Neural progenitor cell (in vitro differentiated cells): ENCODE measurements at places on chromosomes 4 and X. TPM values are rescaled to one million over a fixed set of nuclear protein-coding genes. Genes with fewer than 3 reads are reported as not detected.

DNA sequence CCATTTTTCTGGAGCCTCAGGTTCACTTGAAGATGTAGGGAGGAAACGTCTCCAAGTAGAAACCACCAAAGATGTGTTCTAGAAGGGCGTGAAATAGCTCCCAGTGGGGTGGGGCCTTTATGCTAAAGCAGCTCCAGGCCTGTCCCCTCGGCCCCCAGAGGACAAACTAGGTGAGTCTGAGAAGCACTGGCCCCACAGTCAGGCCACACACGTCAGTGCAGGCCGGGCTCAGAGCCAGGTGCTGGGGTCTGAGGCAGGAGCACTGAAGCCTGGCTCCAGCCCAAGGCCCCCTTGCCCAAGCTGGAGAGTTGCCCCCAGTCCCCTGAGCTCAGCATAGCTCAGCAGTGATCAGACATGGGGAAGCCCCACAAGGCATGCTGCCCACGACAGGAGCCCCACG, 95.4 kb upstream of the PSAPL1 start:
- DNase-seq = no peak

The UGT8 gene
- total RNA-seq = 2.8 and 4.3 TPM in 2 replicates

The MUC7 gene
- not detected in 2 replicates for total RNA-seq

DNA sequence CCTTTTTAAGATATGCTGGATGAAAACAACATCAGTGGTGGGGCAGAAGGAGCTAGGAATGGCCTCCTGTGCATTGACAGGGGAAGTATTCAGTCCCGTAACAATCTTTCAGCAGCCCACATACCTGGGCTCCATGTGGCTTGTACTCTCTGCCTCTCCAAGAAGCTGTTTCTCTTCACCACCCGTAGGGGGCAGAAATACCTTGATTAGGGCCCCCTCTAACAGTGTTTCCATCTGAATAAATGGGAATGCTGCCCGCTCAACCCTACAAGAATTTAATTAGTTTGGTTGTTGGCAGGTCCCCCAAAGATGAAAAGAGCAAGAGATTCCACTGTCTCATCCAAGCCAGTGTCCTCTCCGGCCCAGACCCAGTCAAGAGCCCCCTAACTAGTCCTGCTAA, 155.2 kb downstream of the SMIM20 start:
- DNase-seq = peak; percentile 78
